ENCODE measurements at places on chromosomes 7 and 10. TPM values are rescaled to one million over a fixed set of nuclear protein-coding genes. Genes with fewer than 3 reads are reported as not detected.

ATOH7 gene
- total RNA-seq: 0.29 TPM

MAD1L1 gene
- 26.0 TPM for total RNA-seq

PON1 gene
- total RNA-seq: 0.94 TPM

RBP4 gene
- total RNA-seq: 8.8 TPM

ZNF804B gene
- not detected for total RNA-seq

IGFBP1 gene
- total RNA-seq: 42.0 TPM

MBL2 gene
- not detected for total RNA-seq

ASIC3 gene
- 4.3 TPM for total RNA-seq

CCL24 gene
- not detected for total RNA-seq

HGF gene
- total RNA-seq: 0.01 TPM

HOXA7 gene
- 4.9 TPM for total RNA-seq

SYT15 gene
- 2.7 TPM for total RNA-seq

CALCR gene
- not detected for total RNA-seq

TBX20 gene
- 2.1 TPM for total RNA-seq

TDRD1 gene
- total RNA-seq: not detected

SLC26A4 gene
- total RNA-seq: 0.02 TPM

ITPRID1 gene
- not detected for total RNA-seq

KCNK18 gene
- total RNA-seq: not detected

PAPOLB gene
- total RNA-seq: not detected

ADRB1 gene
- 0.84 TPM for total RNA-seq

PDZD7 gene
- 1.4 TPM for total RNA-seq

ST7 gene
- 29.3 TPM for total RNA-seq

CC2D2B gene
- total RNA-seq: 0.13 TPM

HOXA6 gene
- 1.8 TPM for total RNA-seq

NUPR2 gene
- total RNA-seq: not detected

STEAP4 gene
- not detected for total RNA-seq

ANKIB1 gene
- total RNA-seq: 21.3 TPM

HOXA1 gene
- total RNA-seq: 2.5 TPM

OR9A2 gene
- total RNA-seq: not detected

GBF1 gene
- total RNA-seq: 26.4 TPM

NFE2L3 gene
- total RNA-seq: 8.6 TPM

GNGT1 gene
- total RNA-seq: not detected

COL1A2 gene
- 0.07 TPM for total RNA-seq

Measured in A549 treated with CORT108297 at 1 μM for 4 hours (cell line).